ENCODE measurements at places on chromosomes 3 and 15.

GRCh38 chr3:9915254-9916141 lies 1.4 kb upstream of the IL17RC start:
- DNase-seq: peak; percentile 31

DNA sequence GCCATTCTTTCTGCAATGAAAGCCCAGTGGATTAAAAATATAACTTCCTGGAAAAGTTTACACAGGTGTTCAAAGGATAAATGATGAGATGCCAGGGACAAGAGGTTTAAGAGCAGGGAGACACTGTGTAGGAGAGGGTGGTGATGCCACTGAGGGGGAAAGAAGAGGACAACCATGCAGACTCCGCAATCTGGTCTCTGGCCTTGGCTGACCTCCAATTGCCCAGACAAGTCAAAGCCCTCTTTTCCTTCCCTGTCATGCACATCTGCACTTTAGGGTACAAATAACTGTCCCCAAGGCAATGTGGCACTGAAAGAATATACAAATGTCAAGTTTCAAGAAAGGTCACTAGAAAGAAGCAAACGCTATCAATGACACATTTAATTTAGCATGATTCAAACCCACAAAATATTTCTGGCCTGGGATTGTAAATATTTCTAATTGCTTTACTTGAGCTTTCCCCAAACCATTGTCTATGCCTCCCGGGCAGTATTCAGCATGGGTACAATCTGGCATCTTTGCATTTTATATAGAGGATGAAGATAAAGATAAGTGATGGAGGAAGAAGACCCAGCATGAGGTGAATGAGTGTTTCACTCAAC lies 319.4 kb downstream of the PLCL2 start:
- DNase-seq: no peak

DNA sequence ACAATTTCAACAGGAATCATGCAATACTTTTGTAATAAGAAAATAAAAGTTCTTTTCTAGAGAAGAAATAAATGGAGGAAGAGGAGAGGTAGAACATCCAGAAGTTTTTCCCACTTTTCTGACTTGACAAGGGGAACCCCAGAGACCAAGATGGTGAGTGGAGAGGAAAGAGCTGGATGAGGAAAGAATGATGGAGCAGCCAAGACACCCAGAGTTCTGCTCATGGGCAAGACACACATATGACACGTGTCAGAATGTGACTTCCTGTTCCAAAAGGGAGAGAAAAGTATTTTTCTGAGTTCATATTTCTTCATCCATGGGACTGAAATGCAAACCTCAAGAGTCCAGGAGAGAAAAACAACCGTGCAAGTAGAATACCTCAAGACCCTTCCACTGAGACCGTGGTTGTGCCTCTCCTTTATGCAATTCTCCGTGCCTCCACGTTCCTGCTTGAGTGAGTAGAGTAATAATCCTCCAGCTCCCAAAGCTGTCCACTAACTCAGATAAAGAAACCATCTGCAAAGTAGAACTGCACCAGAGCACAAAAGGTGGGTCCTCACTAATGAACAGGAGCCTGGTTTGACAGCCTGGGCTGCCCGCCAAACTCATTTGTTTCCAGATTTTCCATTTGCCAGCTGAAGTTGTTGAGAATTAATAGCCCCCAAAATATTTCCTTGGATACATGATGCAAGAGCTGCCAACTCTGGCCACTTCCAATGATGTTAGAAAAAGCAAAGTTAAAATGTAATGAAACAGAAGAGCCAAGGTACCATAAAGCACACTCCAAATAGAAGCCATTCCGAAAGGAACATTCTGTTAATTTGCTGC lies 272.6 kb upstream of the IGF1R start:
- no peak for DNase-seq

DNA sequence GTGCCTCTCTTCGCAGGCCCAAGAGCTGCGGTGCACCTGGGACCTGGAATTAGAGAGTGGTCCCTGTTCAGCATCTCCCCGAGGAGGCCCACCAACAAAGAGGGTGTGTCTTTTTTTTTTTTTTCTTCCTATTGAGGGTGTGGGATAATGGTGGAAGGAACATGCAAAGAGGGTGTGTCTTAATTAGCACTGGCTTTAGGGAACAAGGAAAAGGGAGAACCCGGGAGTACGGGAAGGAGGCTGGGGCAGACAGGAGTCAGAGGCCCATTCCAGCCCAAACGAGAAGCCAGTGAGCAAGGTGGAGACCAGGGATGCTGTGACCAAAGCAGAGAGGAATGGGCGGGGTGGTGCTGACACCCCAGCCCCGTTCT lies 429 bp upstream of the LOXL1 start:
- no peak for DNase-seq

DNA sequence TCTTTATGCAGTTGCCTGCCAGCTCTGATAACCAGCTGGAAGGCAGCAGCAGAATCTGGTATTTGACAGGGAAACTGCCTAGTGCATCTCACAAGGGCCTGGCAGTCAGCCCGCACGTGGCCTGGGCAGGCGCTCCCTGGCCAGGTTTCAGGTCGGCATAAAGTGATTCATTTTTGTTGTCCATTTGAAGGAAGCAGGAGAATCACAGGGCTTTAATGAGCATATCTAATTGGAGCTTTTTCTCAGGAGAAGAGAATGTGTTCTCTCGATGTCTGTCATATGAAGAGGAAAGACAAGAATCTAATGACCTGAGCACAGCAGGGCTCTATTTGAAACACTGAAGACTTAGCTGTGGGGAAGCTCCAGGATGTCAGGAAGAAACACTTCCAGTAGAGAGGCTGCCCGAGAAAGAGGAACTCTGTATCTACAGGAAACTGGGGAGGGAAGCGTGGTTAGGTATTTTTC lies 98.8 kb upstream of the MB21D2 start:
- no peak for DNase-seq

DNA sequence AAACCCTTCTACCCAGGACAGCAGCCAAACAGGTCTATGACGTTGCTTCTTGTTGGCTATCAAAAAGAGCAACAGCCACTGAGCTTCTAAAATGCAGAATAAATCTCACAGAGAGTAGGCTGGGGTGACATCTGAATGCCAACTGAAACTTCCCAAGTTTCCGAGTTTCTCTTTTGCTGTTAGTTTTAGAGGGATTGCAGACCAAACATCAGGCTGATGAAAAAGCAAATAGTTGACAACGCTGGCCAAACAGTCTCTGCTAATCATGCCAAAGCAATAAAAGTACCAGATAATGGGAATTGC lies 670 bp upstream of the CBLB start:
- DNase-seq: no peak

DNA sequence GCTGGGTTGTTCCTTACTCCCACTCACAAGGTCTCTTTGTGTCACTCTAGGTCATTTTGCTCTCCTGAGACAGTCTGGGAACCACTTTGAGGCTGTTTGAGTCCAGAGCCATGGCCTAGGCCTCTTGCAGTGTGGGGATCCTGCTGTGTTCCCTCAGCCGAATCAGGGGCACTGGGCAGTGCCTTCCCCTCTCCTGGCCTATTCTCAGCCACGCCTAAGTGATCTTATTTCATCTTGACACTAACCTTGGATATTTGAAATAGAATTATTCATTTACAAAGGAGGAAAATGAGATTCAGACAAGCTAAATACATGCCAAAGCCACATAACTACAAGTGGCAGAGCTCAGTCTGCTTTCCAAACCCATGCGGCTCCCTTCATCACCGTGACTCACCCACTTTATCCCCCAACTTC lies 557.2 kb upstream of the TBL1XR1 start:
- no peak for DNase-seq

GRCh38 chr3:169914321-169914720 lies 2.9 kb downstream of the SAMD7 start:
- no peak for DNase-seq

GRCh38 chr3:197949191-197949777 lies 706 bp upstream of the RPL35A start:
- DNase-seq: no peak

DNA sequence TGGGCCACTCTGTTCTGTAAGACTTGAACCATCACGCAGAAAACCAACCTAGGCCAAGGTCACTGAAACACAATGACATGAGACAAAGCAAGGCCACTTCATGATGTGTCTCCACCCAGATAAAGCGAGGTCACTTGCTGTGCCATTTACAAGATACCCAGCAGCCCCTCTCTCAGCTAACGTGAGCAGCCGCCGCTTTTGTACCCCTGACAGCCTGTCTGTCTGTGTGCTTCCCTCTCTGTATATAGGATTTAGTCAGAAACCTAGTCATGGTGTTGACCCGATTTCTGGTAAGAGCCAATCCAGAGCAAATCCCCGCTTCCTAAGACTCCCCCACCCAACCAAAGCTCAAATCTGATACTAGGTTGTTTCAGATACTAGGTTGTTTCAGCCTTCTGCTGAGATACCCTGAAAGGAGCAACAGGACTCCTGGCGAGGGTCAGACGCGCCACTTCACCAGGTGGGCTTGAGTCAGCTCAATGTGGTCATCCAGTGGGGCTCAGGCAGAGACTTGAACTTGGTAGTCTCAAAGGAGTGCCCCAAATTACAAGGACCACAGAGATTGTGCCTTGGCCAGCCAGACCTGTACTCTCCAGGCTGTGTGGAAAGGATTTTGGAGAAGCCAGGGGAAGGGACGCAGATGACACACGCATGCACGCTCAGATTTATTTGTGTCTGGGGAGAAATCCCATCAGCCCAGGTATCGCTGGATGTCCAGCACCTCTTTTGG lies 3.1 kb upstream of the ZXDC start:
- DNase-seq: no peak

DNA sequence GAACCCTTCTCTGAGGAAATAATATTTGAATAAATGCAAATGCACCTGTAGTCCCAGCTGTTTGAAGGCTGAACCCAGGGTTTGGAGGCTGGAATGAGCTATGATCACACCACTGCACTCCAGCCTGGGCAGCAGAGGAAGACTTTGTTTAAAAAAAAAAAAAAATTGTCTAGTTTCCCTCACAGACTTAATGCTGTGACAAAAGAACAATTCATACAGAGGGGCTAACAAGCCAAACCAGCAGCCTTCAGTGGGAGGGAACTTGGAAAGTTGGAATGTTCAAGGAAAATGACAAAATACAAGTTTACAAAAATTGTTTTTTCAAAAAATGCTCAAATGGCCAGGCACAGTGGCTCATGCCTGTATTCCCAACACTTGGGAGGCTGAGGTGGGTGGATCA lies 228.0 kb upstream of the CGNL1 start:
- no peak for DNase-seq

GRCh38 chr3:185734725-185735096 lies 90.1 kb downstream of the IGF2BP2 start:
- DNase-seq: no peak
